ENCODE measurements at places on chromosomes 16 and 17. TPM values are rescaled to one million over a fixed set of nuclear protein-coding genes. Genes with fewer than 3 reads are reported as not detected.

- H3K27me3 ChIP-seq, result no peaks in the 10 kb centered on the region
- no peak overlapping the region for H3K4me3 ChIP-seq
- H3K36me3 ChIP-seq, result no peaks in the 10 kb centered on the region
Measured at GRCh38 chr16:20348365-20349185, 3.9 kb downstream of the UMOD start.

GRCh38 chr16:68778551-68779231 lies 41.6 kb downstream of the CDH1 start:
- no peaks in the 10 kb centered on the region for H3K36me3 ChIP-seq
- DNase-seq, result no peak
- no peak overlapping the region for H3K27ac ChIP-seq

DNA sequence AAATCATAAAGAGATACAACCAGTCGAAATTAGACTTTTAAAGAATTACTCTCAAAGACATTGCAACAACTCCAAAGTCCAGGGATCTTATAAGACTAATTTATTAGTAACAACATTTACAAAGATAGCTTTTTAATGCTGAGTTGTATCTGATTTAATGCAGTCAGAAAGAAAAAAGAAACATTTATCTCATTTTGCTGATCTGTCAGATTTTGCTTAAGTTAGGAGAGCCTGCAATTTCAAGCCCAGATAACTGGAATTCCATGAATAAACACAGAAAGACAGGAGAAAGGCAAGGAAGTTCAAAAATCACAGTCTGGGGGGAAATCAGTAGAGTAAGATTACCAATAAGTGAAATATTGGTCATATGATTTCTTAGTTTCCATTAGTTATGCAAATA lies 22.9 kb downstream of the SLFN11 start:
- H3K27me3 ChIP-seq, result peaks cover 7% of the 10 kb centered on the region
- H3K4me3 ChIP-seq, result no peak overlapping the region
- H3K4me1 ChIP-seq, result no peaks in the 10 kb centered on the region
- no peak overlapping the region for H3K27ac ChIP-seq
- H3K36me3 ChIP-seq, result no peaks in the 10 kb centered on the region
- no peak for DNase-seq

DNA sequence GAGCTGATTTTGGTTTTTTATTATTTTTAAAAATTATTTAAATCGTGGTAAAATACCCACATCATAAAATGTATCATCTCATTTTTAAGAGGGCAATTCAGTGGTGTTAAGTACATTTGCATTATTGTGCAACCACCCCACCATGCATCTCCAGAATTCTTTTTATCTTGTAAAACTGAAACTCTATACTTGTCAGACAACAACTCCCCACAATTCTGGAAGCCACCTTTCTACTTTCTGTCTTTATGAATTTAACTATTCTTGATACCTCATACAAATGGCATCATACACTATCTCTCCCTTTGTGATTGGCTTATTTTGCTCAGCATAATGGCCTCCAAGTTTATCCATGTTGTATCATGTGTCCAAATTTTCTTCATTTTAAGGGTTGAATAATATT lies 97.9 kb downstream of the HS3ST3B1 start:
- H3K27ac ChIP-seq, result no peak overlapping the region
- DNase-seq, result no peak
- no peaks in the 10 kb centered on the region for H3K4me1 ChIP-seq
- H3K4me3 ChIP-seq, result no peak overlapping the region
- H3K36me3 ChIP-seq, result no peaks in the 10 kb centered on the region

DNA sequence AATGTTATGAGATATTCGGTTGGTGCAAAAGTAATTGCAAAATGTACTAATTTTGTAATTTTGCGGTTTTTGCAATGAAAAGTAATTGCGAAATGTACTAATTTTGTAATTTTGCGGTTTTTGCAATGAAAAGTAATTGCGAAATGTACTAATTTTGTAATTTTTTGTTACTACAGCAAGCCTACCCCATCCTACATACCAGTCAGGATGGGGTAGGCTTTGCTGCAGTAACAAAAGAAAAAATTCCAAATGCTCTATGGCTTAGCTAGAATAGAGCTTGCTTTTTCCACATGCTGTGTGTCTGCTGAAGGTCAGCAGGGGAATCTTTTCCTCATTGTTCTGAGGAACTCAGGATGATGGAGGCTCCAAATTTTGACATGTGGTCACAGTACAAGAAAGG lies 83.3 kb upstream of the GPRC5B start:
- H3K36me3 ChIP-seq, result no peaks in the 10 kb centered on the region
- no peak overlapping the region for H3K27ac ChIP-seq
- no peak overlapping the region for H3K4me3 ChIP-seq

- no peaks in the 10 kb centered on the region for H3K36me3 ChIP-seq
- no peak for DNase-seq
- H3K27ac ChIP-seq, result no peak overlapping the region
- no peaks in the 10 kb centered on the region for H3K27me3 ChIP-seq
Measured at GRCh38 chr17:64074704-64075426, 54.4 kb upstream of the ICAM2 start.

- H3K4me3 ChIP-seq, result no peak overlapping the region
- H3K36me3 ChIP-seq, result no peaks in the 10 kb centered on the region
- H3K4me1 ChIP-seq, result peaks cover 7% of the 10 kb centered on the region
- no peaks in the 10 kb centered on the region for H3K27me3 ChIP-seq
- DNase-seq, result no peak
Measured at GRCh38 chr17:42766124-42766523, 5.1 kb downstream of the RAMP2 start.

- no peak overlapping the region for H3K4me3 ChIP-seq
- no peak overlapping the region for H3K27ac ChIP-seq
- no peaks in the 10 kb centered on the region for H3K36me3 ChIP-seq
- peaks cover 8% of the 10 kb centered on the region for H3K4me1 ChIP-seq
- DNase-seq, result no peak
- no peaks in the 10 kb centered on the region for H3K27me3 ChIP-seq
Measured at GRCh38 chr17:48747445-48748363, 19.2 kb upstream of the HOXB13 start.

- H3K27ac ChIP-seq, result no peak overlapping the region
- no peak overlapping the region for H3K4me3 ChIP-seq
- no peaks in the 10 kb centered on the region for H3K27me3 ChIP-seq
- peaks cover 11% of the 10 kb centered on the region for H3K4me1 ChIP-seq
- no peaks in the 10 kb centered on the region for H3K36me3 ChIP-seq
Measured at GRCh38 chr16:66188917-66189725, 177.4 kb upstream of the CDH5 start.

EVI2B gene
- not detected for total RNA-seq

SYT17 gene
- 10.6 TPM for total RNA-seq

CHST4 gene
- total RNA-seq, result 0.61 TPM

CDH13 gene
- 34.5 TPM for total RNA-seq

NEUROD2 gene
- 0.20 TPM for total RNA-seq

LRRC45 gene
- total RNA-seq, result 21.3 TPM

PRSS21 gene
- not detected for total RNA-seq
